Stimulated activated CD8-positive, alpha-beta memory T cell treated with anti-CD3 and anti-CD28 coated beads, Interleukin-15, amount 100 ng/mL, for 24 hours (primary cell): ENCODE measurements at places on chromosomes 6 and 20.

DNA sequence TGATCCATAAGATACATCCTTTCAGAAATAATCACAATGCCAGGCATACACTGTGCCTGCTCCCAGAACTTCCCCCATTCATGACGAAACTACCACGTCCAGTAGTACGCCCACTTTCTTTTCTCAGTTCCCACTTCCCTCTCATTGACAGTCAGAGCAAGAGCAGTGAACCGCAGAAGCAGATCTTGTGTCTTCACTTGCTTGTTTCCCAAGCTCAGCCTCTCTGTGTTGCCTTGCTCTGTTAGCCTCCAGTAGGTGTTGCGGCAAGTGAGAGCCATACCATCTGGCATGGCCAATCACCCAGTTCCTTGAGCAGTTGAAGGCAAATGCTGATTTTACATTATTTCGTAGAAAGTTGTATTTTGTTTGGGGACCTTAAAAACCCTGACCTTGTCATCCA is 11.7 kb downstream of the UST start:
- no peak for DNase-seq

DNA sequence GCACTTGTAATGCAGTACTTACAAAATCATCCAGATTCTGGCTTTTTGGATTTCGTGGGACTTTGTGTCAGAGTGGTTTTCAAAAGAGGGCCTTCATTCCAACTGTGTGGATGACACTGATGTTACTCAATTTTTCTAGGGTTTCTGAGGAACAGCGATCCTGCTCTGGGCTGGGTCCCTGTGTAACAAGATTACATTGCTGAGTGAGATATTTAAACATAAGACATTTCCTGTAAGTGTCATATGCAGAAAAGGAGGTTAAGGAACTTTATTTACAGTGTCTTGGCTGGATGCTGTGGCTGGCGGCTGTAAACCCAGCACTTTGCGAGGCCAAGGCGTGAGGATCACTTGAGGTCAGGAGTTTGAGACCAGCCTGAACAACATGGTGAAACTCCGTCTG is 6.7 kb downstream of the ZFAND3 start:
- DNase-seq = no peak

DNA sequence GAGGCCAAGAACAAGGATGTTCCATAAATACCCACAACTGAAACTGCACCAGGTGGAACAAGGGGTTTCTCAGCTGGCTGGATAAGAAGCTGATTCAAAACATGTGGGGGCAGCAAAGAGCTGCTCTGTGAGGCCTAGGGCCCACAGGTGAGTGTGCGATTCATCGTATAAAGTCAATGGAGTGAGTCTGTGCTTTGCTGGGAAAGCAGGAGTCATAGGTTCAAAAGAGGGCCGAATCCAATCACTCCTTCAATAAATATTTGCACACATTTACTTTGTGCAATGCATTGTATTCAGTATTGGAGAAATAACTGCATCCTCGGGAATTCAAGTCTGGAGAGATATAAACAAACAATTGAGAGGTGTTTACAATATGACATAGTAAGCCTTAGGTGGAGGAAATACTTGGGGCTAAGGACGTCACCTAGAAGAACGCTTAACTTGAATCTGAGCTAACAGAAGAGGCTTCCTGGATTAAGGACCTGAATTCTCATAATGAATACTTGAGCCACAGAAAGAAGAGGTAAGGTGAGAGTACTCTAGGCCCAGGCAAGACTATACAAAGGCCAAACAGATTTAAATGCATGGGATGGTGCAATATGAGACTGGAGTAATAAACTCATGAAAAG is 83.7 kb upstream of the TMEM30A start:
- no peak for DNase-seq

DNA sequence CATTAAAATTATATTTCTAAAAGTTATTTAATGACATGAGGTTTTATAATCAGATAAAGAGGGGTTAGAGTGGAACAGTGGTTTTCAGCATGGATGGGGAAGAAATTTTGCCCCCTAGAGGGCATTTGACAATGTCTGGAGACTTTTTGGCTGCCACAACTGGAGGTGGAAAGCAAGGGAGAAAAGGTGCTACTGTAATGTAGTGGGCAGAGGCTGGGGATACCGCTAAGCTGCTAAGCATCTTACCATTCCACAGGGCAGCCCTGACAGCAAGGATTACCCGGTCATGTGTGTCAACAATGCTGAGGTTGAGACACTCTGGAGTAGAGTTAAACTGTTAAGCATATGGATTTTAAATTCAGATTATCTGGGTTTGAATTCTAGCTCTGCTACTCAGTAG is 52.9 kb upstream of the FABP7 start:
- no peak for DNase-seq

DNA sequence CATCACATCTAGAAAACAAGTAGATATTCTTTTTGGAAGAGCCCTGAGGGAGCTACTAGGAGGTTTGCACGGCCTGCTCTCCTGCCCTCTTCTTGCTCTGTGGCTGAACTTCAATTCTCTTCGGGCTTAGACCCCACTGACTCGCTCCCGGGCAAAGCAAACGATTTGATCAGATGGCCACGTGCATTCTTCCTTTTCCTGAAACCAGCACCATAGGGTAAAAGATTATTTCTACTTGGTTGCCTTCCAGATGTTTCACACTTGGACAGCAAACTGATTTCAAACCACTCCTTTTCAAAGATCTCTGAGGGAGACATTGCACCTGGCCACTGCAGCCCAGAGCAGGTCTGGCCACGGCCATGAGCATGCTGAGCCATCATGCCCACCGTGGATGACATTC is at the start of gene SLC22A1:
Gene SLC22A1, plus strand, starts transcription at position 258 of the 400 bp plus-strand sequence. Its CDS starts 121 bp downstream, at position 379.
- no peak for DNase-seq

DNA sequence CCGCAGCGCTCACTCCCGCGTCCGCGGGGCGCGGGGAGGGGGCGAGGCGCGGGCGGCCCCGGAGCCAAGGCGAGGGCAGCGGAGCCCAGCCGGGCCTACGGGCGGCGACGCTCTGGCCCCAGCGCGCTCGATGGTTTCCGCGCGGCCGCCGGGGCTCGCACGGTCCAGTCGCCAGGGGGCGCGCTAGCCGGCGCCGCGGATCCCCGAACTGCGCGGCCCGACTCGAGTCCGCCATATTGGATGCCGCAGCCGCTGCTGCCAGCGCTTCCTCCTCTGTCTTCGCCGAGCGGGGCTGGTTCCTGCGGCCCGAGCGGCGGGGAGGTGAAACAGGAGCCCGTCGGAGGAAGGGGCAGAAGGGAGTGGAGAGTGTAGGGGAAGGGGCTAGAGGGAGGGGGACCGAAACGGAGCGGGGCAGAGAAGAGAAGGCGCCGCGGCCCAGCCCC is at the start of gene SCAF8:
Gene SCAF8, plus strand, starts transcription at position 234 of the 443 bp plus-strand sequence. CDS start 485 bp downstream, outside the sequence.
- peak; percentile 92 for DNase-seq
